Right renal pelvis (tissue), 4 donors: ENCODE measurements at places on chromosomes 5 and 9.

GRCh38 chr5:176716320-176716719 is 69.0 kb downstream of the TSPAN17 start:
- DNase-seq, result no peak

DNA sequence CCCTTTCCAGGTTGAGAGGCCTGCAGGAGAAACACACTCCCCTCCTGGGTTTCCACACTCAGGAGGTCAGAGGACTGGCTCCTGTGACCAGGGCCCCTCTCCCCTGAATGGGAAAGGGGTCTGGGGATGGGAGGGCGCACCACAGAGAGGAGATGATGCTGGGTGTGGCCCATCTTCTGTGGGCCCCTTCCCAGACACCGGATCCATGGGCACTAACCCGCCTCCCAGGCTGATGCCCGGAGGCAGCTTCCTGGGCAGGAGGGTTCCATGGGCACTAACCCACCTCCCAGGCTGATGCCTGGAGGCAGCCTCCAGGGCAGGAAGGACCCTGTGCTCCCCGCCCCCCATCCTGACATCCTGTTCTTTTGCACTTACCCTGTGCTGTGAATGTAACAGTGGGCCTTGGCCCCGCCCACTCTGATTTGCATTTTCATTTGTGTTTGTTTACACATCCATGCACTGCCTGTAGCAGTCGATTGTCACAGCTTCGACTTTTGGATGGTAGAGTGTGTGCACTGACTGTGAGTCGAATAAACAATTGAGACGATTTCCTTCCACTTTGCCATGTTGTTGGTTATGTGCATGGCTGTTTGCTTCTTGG is 9.3 kb upstream of the DOLPP1 start:
- DNase-seq, result no peak

GRCh38 chr5:175415303-175415702 is 28.7 kb downstream of the DRD1 start:
- no peak for DNase-seq

GRCh38 chr5:82347201-82347865 is 69.2 kb upstream of the RPS23 start:
- no peak for DNase-seq

DNA sequence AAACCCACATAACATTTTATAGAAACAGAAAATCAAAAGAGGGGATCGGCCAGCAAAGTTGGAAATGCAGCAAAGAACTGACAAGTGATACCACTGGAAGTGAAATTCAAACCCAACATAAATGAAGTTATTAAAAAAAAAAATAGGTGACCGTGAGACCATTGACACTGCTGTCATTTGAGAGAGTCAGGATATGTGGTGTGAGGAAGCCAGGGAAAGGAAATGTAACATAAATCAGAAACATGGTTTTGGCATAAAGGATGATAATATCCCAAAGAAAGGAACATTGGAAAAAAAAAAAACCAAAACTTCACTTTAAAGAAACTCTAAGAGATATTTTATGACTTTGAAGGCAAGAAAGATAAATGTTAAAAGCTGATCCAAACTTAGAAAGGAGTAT is 312.4 kb upstream of the PIK3R1 start:
- no peak for DNase-seq

- DNase-seq, result no peak
These were observed 103.0 kb upstream of the FTMT start for GRCh38 chr5:121748686-121749085.

DNA sequence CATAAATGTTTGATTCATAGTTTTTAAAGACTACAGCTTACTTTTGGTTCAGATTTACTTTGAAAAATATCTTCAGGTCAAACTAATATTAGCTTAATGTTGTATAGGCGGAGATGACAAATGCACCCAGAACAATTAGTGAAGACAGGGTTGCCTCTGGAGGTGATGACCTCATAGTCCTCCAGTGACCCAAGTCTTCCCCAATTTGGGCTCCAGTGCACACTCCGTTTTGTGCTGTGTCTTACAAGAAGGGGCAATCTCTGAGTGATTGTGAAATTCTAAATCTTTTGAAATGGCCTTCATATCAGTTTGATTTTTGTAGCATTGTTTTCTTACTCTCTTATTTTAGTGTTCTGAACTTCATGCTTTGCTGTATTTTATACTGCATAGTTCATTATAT is 57.6 kb downstream of the DENND4C start:
- no peak for DNase-seq

- no peak for DNase-seq
These were observed 999.6 kb upstream of the DMAC1 start for GRCh38 chr9:8799206-8799605.

GRCh38 chr9:32554107-32554506 is 1.7 kb upstream of the TOPORS start:
- no peak for DNase-seq

GRCh38 chr5:10288592-10289219 is 19.0 kb downstream of the CMBL start:
- no peak for DNase-seq

DNA sequence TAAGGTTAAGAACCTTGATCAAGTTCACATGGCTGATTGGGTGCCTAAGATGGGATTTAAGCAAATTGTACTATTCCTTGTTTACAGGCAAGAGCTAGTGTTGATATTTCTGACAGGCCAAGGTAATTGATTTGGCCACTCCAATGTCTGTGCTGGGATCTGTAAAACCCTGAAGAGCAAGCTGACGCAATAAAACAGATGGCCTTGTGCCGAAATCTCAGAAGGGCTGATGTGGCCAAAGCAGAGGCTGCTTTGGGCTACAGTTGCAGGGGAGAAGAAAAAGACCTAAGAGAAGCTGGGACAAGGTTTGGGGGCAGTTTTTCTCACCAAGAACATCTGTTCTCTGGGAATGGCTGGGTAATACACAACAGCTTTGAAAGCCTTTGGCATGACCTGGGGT is 463.2 kb upstream of the ZNF608 start:
- DNase-seq, result no peak

DNA sequence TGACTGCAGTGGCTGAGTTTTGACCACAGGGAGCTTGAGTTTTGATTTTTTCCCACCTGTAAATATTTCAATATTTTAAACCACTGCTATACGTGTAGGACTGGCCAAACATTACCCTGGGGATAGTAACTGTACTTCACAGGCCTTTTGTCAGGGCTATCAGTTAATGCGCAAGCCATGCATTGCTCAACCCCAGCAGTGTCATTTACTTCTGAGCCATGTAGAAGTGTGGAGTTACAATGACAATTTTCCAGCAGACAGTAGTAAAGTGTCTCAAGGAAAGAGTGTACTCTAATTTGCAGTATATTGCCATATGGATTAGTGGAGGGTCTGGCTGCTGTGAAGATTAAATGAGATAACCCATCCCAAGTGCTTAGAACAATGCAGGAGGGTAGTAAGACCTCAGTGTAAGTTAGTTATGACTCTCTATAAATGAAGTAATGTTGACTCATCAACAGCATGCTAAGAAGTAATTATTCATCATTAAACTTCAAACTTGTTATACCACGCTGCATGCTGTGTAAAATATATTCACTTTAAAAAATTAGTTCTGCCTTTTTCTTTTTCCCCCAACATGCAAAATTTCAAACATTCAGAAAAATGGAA is 489.2 kb downstream of the KDM4C start:
- DNase-seq, result no peak

DNA sequence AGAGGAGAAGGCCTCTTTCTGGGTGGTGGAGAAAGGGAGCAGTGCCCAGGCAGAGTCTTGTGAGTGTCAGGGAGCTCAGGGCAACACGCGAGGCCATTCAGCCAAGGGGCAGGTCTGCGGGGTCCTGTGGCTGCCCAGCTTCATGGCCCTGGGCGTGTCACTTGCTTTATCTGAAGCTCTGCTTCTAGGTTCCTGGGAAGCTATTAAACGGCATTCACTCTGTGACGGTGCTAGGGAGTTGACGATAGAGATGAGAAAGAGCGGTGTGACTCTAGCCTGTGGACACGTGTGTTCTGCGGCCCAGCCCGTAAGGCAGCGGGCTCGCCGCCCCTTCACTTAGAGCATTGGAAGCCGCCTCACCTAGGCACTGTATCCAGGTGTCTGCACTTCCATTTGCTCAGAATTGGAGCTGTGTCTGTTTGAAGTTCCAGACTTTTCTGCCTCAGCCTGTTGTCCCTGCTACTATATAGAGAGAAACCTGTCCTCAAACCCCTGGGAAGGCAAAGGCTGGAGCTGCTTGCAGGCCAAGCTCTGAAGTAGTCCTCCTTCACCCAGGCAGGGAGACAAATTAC is 88.3 kb downstream of the PHF2 start:
- no peak for DNase-seq

DNA sequence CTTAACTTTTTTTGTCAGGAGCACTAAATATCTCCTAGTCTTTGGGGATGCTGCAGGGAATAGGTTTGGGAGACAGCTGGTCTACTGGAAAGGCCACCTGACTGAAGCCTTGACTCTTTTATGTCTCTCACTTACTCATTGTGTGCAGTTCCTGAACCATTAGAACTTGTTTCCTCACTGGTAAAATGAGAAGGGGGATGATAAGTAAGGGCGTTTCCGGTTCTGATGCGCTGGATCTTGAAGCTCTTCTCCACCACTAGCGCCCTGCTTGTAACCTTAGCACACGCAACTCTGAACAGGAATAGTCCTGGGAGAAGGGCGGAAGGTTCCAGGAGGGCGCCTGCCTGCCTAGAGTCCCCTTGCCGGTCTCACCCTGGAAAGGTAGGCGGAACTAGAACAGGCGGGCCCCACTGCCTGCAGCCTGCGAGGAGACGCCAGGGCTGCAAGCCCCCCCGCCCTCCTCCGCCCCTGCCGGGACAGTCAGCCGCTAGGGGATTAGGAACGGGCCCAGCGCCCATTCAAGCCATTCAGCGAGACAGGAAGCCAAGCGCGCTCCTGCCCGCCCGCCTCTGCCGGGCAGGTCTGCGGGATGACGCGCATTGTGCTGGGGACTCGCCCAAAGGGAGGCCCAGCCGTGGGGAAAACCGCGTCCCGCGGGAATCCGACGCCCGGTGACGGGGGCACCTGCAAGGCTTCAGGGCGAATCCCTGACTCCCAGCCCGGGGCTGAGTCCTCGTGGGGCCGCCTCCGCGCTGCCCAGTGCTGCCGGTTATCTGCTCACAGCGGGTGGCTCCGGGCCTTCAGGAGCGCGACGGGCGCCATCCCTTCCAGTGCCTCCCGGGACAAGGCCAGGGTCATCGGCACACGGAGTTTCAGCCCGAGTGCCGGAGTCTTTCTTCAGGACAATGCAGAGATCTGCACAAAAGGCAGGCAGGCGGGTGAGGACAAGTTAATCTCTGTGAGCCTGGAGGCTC is 44.0 kb upstream of the XPA start:
- peak; percentile 49 for DNase-seq

DNA sequence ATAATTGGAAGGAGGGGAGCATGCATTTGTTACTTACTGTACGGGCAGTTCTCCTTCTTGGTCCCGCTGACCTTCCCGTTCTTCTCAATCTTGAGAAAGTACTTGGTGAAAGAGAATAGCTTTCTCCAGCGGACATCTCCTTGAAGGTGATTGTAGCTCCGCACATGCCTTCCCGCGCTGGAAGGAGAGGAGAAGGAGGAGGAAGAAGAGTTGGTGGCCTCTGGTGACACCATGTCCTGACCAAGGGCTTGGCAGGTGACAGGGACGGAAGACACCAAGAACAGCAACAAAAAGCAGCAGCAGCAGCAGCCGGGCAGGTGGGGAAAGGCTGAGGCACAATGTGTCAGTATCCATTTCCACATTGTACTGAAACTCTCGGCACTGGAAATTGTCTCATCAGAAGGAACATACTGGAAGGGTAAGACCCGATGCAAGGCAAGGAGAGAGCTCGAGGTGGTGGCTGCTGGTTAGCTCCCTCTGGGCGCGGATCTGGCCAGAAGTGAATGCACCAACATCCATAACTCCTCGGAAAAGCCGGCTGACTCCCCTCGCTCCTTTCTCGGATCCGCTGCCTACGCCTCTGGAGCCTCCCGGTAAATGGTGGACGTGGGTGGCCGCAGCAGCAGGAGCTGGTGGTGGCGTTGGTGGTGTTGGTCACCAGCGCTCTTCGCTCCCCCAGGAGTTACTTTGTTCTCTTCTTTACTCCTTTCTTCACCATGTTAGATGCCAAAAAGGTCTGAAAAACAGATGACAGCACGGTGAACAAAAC is 715 bp downstream of the FGF10 start:
- DNase-seq, result no peak

- DNase-seq, result no peak
These were observed 143.5 kb downstream of the GPBP1 start for GRCh38 chr5:57317341-57317740.

GRCh38 chr5:123112196-123112595 is 23.2 kb downstream of the PRDM6 start:
- no peak for DNase-seq

- DNase-seq, result no peak
These were observed 22.2 kb upstream of the MYOT start for GRCh38 chr5:137845472-137845871.

DNA sequence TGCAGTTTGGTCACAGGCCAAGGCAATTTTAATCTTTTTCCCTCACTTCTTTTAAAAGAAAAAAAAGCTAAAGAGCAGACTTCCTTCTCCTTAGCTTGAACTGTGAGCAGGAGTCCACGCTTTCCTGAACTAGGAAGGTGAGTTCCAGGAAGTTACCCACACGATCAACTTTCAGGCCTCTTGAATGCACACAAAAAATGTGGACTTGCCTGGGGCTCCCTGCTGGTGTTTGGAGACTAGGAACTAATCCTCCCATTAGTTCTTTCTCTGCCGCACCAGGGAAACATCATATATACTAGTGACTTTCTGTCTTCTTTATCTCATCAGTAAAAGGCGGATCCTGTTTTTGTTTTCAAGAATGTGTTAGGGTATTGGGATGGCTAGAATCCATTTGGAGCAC is 240.0 kb downstream of the GOLPH3 start:
- DNase-seq, result no peak

DNA sequence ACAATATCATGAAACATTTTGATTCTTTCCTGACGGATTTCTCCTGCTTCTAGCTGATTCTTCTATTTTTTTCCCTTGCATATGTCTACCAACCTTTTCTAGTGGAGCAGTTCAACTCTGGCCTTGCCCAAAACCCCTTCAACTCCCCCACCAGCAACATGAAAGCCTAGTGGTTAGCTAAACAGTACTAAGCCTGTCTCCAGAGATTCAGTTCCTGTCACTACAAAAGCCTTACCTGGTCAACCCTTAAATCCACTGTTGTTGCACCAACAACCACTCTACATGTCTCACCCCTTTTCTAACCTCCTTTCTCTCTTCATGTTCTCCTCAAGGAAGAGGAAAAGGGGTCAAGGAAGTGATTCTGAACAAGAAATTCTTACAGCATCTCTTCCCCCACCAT is 74.8 kb upstream of the PIK3R1 start:
- DNase-seq, result no peak

DNA sequence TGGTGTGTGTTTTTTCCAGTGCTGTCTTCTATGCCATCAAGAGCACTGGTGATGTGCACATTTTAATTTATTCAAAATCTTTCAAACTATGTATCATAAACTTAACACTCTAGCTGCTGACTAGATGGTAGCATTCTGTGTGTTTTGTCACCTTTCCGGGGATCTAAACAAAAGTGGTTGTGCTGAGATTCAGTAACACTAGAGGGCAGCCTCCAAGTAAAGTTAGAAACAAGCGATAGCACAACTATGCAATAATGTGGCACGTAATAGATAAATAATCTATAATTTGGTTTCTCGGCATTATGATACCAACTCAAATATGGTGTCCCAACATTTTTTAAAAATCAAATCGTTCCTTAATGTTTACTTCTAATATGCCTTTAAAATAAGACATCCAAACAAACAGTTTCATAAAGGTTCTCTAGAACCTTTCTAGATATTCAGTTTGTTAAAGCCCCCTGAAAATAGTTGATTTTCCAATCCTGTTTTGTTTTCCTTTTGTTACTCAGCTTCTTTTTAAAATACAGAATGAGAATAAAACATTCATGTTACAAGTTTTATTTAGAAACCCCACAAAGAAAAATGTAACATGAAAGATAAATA is 16.9 kb downstream of the SEMA6A start:
- DNase-seq, result no peak

- no peak for DNase-seq
These were observed 155.4 kb downstream of the GOLPH3 start for GRCh38 chr5:32018476-32019436.
